ENCODE measurements at places on chromosomes 7 and 10.

GRCh38 chr10:47042780-47043750 lies 131.8 kb downstream of the PTPN20 start:
- no peak for DNase-seq

GRCh38 chr10:1119027-1119426 lies 62.8 kb downstream of the WDR37 start:
- no peak for DNase-seq

DNA sequence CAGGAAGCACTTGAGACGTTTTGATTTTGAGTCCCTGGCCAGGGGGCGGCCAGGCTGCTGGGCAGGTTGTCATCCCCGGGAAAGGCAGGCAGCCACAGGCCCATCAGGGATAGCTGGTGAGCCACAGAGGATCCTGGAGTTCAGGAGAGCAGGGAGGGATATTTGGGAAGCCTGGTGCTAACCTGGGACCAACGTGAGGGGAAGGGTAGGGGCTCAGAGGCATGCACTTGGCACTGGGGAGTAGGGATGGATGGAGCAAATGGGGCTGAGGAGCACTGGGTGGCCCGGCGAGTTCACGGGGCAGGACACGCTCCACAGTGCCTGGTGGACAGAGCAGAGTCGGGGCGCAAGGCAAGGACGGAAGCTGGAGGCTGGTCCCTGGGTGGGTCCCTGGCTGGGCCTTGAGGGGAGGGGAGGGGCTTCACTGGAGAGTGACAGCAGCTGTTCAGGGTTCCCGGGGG lies 30.2 kb downstream of the LRRC27 start:
- no peak for DNase-seq

GRCh38 chr7:121196286-121196685 lies 132.5 kb upstream of the WNT16 start:
- DNase-seq: no peak

DNA sequence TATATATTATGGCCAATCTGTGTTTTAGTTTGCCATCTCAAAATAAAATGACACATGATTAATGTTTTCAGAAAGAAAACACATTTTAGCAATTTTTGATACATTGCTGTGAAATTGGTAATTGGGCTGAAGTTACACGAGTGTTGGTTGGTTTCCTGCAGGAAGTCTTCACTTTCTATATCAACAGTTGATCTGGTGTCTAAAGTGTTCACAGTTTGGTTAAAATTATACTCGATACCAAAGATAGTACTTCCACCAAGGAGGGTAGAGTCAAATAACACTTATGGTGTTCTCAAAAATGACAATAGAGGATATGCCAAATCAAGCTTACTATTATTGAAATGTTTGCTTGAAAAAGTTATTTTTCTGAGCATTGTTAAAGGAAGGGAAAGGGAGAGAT lies 120.3 kb upstream of the GLCCI1 start:
- no peak for DNase-seq

DNA sequence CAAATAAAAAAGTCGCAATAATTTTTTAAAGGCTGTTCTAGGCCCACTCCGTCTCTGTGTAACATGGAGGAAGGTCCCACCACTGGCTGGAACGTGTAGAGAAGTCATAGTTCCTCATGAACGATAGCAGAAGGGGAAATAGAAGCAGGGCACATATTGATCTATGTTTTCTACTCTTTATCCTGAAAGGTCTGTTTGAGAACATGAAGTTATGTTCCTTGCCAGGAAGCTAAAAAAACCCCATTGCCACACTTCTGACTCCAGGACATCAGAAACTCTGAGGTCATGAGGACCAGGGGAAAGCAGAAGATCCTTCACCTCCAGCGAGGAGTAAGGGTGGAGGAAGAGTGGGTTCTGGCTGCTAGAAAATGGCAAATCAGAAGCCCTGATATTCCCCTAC lies 10.8 kb downstream of the ANKRD22 start:
- no peak for DNase-seq

DNA sequence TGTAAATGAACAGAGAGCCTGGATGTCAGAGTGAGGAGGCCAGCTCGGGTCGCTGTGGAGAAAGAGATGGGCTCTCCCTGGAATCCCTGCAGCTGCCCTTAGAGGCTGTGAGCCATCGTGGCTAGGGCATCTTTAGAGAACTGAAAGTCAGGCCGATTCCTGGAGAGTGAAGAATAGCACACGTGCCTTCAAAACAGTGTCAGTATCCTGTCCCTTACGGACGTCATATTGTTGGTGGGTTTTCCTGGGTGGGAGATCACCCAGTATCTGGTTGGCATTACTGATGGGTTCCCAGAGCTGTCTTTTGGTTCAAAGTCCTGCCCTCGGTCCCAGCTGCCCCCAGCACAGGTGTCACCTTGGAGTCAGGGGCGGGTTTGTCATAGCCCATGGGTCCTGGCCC lies 25.3 kb downstream of the IKZF1 start:
- no peak for DNase-seq

GRCh38 chr10:128883231-128884032 lies 583.6 kb upstream of the MGMT start:
- no peak for DNase-seq

- no peak for DNase-seq
Measured at GRCh38 chr7:157678501-157678900, 341.7 kb downstream of the DNAJB6 start.

GRCh38 chr7:26584987-26585665 lies 279.3 kb downstream of the SKAP2 start:
- no peak for DNase-seq

DNA sequence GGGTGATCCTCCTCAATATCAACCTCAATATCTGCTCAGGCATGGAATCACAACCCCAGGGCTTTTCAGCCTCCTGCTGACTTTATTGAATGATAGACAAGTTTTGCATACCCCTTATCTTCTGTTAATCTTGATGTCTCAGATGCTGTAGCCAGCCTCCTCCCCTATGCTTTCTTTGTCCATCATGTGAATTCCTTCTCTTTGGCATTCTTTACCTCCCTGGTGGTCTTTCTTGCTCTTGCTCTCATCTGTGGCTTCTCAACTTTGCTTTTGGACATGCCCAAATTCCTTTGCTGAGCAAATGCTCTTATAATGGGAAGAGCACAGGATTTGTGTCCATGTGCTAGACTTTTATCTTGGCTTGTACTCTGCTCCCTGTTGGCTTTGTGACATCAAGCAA lies 73.4 kb upstream of the FAM13C start:
- no peak for DNase-seq

Data from skeletal muscle cell (primary cell).